ENCODE measurements at places on chromosomes 5 and 9.

DNA sequence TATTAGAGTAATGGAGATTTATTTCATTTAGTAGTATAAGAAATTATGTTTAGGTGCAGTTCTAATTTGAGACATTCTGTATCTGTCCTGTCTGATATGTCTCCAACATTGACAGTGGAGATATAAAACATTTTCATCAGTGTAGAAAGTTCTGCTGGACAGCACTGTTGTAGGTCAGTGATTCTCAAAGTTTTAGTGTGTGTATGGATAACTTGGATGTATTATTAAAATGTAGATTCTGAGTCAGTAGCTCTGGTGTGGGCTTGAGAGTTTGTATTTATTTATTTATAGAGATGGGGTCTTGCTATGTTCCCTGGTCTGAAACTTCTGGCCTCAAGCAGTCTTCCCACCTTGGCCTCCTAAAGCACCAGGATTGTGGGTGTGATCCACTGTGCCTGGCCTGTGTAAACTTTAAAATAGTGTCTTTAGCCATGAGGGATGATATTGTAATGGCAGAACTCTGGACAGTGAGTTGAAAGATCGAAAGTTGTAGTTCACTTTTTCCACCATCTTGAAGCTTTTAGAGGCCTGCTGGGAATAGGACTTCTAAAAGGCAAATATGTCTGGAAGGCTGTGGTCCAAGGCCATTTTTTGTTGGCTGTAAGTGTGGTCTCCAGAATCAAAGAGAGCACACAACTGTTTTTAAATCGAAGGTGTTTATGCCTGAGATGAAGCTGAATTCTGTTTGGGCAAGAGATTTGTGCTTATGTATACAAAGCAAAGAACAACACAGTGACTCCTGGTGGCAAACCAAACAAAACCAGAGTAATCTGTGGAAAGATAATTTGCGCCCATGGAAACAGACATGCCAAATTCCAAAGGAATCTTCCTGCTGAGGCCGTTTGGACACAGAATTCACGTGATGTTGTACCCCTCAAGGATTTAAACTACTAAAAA is 12.4 kb downstream of the UBAP1 start:
- DNase-seq: no peak

DNA sequence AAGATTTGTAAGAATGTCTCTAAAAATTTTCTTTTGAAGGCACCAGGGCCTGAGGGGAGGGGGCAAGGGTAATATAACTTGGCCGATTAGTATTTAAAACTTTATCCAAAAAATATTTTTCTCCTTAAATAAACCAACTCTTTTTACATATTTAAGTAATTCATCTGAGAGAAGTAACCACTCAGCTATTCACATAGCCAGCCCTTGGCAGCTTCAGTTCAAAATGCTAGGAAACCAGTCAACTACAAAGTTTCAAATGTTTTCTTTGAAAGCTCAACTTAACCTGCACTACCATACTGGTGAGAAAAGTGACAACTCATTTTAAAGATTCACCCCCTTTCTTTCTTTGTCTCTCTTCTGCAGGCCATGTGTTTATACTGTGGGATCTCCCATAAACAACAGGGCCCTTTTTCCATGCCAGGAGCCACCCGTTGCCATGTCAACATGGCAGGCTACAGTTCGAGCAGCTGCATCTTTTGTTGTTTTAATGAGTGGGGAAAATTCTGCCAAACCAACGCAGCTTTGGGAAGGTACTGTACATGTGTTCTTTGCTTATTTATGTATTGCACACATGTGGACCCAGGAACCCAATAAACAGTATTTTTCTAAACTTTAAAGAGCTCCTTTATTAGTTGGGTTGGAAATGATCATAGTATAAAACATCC is 46.3 kb downstream of the AOPEP start:
- DNase-seq: no peak

DNA sequence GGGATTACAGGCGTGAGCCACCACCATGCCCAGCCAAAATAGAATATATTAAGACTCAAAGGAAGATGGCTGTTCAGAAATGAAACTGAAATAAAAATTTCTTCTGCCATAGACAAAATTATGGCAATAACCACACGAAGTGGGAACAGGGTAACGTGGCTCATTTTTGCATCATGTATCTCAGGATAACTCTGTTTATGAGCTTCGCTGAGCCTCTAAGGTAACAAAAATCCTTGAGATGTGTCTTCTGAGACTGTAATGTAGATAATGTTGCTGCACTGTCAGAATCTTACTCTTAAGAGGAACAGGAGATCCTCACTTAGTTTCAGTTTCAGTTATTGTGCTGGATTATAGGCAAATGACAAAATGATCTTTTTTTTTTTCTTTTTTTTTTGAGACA is 153.8 kb downstream of the GOLPH3 start:
- no peak for DNase-seq

DNA sequence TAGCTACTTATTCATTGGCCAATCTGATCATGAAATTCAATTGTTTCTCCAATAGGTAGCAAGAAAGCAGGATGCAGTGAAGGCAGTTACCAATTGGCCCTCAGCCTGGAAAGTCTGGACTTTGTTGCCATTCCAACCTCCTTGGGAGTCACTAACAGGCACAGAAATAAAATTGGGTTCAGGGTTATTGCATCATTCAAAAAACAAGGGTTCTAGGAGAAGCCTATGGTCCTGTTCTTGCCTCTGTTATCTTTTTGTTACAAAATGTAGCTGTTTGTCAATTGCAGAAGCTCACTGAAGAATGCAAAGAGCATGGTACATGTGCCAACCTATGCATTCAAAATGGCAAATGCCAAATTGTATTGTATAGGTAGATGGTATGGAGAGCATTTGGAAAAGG is 51.0 kb upstream of the CCNG1 start:
- DNase-seq: no peak

DNA sequence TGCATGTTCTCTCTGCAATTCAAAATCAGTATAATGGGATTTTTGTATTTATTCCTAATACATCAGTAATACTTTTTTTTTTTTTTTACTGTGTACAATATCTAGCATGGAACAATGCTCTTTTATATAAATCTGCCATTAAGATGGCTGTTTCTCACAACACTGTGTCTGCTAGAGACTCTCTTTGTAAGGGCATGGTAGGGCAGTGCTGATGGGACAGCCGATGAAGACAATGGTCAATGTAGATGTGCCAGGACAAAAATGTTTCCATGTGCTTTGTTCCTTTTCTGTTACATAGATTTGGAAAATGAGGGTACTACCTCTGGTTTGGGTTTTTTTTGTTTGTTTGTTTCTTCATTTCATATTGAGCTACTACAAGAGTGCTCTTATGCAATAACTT is 95.3 kb upstream of the ITGA2 start:
- no peak for DNase-seq

Data from stimulated activated CD4-positive, alpha-beta T cell treated with anti-CD3 and anti-CD28 coated beads, Interleukin-1b, Interleukin-23, amount 100 ng/mL, for 1 hour (primary cell).